ENCODE measurements at places on chromosomes 1 and 21.

DNA sequence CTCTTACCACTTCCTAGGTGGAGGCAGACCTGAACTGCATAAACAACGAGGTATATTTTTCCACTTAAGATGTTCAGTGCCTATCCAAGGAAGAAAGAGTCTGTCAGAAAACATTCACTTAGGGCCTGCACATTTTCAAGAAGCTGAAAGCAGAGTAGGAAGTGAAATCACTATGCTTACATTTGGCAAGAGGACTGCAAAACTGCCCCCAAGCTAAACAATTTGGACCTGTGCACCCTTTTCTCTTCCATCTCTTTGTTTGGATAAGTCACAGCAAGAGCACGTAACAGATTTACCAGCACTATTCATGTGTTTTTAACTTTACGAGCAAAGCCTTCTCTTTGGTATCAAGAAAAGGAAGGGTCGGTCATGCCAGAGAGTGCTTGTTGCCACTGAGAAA, 13.2 kb upstream of the BEND5 start:
- DNase-seq = no peak

DNA sequence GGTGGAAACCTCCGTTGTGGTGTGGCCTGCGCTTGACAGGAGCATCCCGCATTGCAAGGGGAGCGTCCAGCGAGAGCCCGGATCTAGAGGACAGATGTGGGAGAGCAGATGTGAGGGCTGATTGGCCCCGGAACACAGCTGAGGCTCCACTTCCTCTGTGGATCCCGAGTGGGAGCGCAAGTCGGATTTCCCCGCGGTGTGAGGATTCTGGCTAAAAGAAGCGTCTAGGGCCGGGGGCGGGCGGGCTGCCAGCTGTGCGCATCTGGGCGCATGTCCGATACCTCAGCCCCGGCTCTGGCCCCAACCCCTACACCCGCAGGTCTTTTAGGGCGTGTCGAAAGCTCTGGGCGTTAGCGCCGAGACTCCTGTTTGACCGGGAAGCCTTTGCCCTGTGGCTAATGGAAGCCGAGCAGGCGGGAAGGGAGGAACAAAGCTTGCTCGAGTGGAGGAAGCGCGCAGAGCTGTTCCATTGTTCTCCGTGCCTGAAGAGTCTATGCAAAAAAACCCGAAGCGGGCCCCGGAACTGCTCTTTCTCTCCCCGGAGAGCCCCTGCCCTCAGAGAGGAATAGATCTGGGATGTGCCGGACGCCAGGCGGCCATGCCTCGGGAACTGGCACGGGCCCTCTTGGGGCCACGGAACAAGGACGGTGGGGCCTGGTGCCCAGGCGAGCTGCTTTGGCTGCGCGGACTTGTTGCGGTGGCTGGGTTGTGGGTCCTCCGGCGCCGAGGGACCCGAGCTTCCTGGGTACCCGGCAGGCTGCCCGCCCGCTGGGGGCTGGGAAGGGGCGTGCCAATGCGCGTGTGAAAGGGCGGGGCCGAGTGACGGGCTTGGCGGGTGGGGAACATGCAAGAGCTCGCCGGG, 111.1 kb downstream of the NAV1 start:
- no peak for DNase-seq

GRCh38 chr1:62265956-62266935, 53.0 kb downstream of the KANK4 start:
- no peak for DNase-seq

- no peak for DNase-seq
Observed at GRCh38 chr1:84750110-84750730, 60.0 kb upstream of the SSX2IP start.

- no peak for DNase-seq
Observed at GRCh38 chr1:172726740-172727139, 67.8 kb downstream of the FASLG start.

DNA sequence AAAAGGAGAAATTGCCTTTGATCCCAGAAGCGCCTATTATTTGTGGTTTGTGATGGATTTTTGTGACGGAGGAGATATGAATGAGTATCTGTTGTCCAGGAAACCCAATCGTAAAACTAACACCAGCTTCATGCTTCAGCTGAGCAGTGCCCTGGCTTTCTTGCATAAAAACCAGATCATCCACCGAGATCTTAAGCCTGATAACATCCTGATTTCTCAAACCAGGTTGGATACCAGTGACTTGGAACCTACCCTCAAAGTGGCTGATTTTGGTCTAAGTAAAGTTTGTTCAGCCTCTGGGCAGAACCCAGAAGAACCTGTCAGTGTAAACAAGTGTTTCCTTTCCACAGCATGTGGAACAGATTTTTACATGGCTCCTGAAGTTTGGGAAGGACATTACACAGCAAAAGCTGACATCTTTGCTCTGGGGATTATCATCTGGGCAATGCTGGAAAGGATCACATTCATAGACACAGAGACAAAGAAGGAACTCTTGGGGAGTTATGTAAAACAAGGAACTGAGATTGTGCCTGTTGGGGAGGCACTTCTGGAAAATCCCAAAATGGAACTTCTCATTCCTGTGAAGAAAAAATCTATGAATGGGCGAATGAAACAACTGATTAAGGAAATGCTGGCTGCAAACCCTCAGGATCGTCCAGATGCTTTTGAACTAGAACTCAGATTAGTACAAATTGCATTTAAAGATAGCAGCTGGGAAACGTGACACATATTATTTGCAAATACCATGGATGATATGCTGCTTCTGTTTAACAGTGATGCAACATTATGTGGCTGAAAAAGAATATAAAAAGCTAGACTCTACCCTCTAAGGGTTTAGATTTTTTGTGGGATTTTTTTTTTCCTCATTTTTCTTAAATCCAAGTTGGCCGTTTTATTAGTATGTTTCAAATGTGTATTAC, 10.5 kb downstream of the PDIK1L start:
- no peak for DNase-seq

- DNase-seq = no peak
Observed at GRCh38 chr1:153430166-153430553, 13.8 kb downstream of the S100A7A start.

DNA sequence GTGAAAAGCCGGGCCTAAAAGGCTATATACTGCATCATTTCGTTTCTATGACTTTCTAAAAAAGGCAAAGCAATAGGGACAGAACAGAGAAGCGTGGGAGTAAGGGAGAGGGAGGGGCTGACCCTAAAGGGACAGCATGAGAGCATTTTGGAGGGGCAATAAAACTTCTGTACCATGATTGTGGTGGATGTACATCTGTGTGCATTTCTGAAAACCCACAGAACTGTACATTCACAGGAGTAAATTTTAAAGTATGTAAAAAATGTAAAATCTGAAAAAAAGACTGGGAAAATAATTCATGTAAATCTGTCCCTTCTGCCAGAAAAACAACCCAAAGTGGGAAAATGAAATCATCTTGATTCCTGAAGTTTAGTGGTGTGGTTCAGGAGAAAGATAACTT, 235.4 kb downstream of the CENPF start:
- DNase-seq = no peak

DNA sequence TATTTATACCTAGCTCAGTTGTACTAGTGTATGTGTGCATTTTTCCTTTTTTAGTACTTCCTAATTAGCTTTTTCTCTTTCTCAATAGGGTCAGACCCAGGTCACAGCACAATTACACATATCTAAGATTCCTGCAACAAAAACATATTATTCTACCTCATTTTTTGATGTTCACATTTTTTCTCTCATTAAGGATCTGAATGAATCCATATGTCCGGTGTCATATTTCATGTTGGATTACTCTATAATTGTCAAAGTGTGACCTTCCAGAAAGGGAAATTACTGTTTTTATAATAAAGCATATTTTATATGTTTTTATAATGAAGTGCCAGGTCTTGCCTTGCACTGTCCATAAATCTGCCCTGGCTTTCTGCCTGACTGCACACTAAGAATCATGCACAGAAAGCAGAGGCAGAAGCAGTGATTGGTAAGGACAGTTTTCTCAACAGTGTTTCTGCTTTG, 143.7 kb downstream of the KCNT2 start:
- DNase-seq = no peak
